ENCODE measurements at places on chromosomes 6 and 20.

- no peak for DNase-seq
Measured at GRCh38 chr6:84462698-84463097, 235.3 kb upstream of the CEP162 start.

DNA sequence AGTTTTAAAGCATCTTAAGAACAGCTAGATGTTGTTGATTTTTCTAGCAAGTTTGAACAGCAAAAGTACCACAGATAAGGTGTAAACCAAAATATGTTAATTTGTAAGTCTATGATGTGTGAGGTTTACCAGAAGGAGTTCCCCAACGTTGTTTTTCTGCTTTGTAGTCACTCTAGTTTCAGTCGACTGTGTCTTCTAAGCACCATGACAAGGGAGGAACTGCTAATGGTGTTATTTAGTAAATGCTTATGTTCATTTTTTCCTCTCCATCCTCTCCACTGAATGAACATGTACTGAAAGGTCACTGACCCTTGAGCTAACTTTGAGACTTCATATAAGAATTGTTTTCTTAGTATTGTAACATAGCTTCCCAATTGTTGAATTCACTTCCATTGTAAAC is 3.0 kb downstream of the ENPP3 start:
- DNase-seq, result no peak

DNA sequence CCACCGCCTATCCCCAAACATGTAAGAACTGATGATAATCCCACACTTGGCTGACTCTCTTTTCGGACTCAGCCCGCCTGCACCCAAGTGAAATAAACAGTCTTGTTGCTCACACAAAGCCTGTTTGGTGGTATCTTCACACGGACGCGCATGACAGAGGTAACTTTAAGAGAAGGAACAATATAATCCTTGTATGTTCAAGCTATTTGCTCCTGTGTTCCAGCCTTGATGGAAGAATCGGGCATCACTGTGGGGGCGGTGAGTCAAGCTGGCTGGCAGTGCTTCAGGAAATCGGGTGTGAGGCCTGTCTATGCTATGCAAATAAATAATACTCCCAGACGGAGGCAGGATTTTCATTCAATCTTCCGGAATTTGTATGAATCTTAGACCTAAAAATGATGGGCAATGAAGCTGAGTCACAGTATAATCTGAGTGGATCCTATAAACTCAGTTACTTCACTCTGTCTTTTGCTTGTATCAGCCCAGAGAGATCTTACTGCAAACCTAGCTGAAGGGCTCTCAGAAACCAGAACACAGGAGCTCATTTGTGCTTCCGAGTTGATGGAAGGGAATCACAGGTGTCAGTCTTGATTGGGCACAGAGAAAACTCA is 45.2 kb upstream of the NT5E start:
- DNase-seq, result no peak

DNA sequence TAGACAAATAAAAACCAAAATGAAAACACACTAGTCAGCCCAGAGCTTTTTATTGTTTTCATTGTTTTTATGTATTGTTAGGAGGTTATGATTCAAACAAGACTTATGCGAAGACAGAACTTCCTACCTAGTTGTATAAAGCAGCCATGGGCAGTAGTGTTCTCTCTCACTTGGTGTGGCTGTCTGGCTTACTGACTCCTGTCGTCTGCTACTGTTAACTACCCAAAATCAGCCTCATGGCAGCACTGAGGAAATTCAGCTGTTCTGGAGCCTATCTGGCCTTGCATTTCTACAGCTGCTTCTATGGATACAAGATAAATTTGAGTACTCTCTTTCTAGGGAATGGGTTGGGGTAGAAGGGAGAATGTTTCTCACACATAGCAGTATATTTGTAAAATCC is 20.4 kb downstream of the VTA1 start:
- DNase-seq, result no peak

DNA sequence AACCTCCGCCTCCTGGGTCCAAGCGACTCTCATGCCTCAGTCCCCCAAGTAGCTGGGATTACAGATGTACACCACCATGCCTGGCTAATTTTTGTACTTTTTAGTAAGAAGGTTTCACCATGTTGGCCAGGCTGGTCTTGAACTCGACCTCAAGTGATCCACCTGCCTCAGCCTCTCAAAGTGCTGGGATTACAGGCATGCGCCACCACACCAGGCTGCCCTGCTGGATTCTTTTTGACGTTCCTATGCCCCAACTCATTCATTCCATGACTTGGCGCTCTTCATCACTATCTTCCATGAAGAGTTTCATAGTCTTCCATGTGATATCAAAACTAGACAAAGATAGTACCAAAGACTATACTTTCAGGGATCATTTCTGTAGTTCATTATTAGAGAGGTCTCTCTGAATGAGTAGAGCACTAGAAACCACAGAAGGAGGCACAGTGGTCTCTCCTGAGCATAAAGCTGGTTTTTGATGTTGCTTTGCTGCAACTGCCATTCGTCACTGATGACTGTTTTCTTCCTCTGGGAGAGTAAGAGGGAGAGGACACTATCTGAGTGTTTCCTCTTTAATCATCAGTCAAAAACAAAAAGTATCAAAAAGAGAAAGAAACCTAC is 23.5 kb downstream of the DNAAF9 start:
- no peak for DNase-seq

DNA sequence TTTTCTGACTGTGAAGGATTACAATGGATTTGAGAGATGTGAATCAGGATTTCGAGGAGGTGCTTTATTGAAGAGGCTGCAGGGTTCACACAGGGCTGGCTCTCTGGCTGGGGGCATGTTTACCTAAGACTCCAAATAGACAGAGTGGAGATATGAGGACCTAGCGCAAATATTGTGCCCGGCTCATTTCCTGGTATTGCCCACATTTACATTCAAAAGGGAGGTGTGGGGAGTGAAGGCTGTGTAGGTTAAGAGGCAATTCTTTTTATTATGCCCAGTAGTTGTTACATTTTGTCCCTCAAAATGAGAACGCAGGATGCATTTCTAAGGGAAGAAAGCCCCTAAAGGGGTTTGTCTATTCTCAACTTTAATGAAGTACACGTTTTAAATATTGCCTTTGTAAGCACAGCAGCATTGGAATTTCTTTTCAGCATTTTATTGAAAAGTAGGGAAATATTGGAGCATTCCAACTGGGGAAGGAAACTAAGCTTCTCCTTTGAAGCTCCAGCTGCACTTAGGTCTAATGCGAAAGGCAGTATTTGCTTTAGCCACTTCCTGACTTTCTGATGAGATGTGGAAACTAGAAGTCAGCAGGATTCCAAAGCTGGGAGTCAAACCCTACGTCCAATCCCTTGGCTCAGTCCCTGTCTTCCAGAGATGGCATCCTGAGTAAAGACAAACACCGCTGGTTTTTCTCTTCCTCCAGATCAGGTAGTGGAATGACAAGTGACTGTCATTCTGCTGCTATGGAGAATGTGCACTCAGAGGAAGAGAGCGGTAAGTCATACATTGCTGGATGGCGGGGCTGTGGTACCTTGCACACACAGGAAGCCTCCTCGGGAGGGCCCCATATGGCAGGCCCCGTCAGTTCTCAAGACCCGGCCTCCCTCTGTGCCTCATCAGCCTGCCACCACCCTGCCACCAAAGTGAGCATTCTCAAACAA is 70.7 kb downstream of the MYB start:
- no peak for DNase-seq

DNA sequence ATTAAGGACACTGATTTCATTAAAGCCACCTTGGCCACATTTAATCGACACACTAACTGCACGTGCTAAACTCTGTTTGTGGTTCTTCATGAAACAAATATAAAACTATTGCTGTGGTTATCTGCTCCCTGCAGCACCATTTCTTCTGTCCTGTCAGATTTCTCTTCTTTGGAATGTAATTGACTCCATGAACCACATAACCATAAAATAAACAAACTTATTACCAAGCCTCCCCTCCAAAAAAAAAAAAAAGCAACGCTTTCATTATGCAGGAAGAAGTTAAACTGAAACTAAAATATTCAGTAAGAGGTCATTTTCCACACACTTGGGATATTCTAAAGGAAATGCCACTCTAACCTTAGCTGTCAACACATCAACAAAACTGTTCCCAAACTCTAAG is 319.1 kb upstream of the NT5E start:
- DNase-seq, result no peak

GRCh38 chr20:32474967-32475811 is 109.9 kb downstream of the NOL4L start:
- no peak for DNase-seq

GRCh38 chr6:159151266-159151855 is 17.8 kb upstream of the FNDC1 start:
- peak; percentile 7 for DNase-seq

- DNase-seq, result no peak
Measured at GRCh38 chr20:1306316-1307135, 22.4 kb downstream of the SDCBP2 start.

GRCh38 chr6:121848523-121849255 is 413.2 kb downstream of the GJA1 start:
- DNase-seq, result no peak

DNA sequence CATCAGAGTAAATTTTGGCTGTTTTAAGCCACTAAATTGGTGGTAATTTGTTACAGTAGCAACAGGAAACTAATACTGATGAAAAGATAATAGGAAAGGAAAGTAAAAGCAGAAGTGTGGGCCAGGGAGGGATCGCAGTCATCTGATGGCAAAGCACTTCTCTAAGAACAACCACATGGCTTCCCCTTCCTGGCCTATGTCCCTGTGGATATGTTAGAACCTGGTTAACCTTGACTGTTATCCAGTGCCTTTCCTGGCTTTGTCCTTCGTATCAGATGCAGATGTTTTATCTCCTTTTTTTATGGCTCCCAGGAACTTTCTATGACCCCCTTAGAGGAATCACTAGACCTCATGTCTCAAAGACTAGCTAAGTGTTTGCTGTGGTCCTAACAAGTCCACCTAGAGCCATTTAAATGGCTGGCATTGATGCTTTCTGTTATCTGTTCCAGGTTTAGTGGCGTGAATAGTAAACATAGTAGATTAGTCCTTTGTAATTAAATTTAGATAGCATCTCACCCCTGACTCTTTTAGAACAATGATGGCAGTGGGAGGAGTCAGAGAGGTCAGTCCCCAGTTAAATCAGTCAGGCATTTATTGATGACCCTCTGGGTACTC is 79.2 kb upstream of the PHACTR2 start:
- DNase-seq, result no peak

- DNase-seq, result no peak
Measured at GRCh38 chr6:37667050-37667814, 30.5 kb downstream of the MDGA1 start.

GRCh38 chr20:6855104-6855503 is 87.6 kb downstream of the BMP2 start:
- DNase-seq, result no peak

DNA sequence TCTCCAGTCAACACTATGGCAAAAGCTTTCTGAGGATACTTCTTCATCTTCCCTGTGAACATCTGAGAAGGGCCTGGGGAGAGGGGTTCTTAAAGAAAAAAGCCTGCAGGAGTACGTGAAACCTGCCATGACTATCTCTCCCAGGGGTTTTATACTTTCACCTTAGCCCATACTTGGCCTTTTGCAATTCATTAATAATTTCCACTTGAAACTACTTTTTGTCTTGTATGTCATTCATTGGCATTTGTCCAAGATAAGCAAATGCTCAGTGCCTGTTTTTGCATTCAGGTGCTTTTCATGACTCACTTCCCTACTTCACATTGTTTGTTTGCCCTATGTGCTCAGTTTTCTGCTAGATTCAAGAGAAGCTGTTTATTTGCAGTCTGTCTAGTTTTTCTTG is 580.3 kb upstream of the GJE1 start:
- DNase-seq, result no peak

DNA sequence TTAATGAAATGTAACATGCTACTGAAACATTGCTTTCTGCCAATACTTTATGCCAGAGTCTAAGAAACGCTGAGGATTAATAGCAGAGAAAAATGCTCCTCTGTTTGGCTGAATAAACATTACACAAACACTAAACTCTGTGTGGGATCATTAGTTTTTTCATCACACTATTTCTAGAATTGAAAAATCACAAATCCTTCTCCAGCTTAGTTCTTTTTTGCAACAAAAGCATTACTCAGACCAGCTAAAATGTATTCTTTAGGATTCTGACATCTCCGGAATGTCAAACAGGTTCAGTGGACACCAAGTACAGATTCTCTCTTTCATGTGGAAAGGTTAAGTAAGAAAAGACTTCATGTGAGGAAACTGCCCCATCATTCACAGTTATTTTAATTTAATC is 226.9 kb downstream of the SIM1 start:
- DNase-seq, result no peak

DNA sequence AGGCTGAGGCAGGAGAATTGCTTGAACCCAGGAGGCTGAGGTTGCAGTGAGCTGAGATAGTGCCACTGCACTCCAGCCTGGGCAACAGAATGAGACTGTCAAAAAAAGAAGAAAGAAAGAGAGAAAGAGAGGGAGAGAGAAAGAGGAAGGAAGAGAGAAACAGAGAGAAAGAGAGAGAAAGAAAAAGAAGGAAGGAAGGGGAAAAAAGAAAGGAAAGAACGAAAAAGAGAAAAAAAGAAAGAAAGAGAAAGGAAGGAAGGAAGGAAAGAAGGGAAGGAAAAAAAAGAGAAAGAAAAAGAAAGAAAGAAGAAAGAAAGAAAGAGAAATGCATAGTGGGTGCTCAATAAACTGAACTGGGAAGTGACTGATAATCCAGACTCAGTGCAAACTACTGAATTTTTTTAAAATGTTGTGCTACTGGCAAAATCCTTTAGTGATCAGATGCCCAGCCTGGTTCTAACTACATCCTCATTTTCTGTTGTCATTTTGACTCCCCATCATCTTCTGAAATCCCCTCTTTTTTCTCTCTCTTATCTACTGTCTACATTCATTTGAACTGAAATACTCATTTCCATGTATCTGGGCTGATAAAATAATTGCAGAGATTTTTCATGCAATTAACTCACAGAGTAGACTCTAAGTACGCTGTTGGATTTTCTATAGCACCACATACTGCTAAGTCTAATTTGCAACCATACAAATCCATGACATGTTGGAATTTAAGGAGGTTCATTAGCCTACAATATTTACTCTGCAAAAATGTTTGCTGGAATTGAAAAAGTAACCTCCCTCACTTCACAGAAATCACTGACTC is 85.3 kb upstream of the HIVEP1 start:
- no peak for DNase-seq

DNA sequence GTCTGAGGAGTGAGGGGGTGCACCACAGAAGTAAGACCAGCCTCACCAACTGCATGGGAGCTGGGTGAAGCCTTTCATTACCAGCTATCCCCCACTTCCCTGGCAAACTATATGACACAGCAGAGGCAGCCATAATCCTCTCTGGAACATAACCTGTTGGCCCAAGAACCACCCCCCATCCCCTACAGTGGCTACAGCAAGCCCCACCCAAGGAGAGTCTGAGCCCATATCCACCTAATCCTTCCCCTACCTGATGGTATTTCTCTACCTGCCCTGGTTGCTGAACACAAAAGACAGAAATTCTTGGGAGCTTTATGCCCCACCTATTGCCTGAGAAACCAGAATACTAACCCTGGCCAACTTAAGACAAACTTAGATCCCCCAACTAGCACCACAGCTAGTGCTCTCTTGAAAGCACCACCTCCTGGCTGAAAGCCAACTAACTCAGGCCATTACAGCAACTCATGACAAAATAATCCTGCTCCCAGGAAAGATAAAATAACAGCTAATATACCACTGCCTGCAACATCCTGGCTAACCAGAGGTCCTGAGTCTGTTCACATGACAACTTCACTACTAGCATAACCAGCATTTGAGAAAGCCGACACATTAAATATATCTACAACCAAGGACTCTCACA is 11.2 kb downstream of the RNGTT start:
- no peak for DNase-seq

GRCh38 chr20:39773380-39774000 is 811.3 kb downstream of the DHX35 start:
- no peak for DNase-seq
